ENCODE measurements at places on chromosomes 4 and X.

- no peak for DNase-seq
Measured at GRCh38 chrX:136204571-136204970, 46.6 kb downstream of the MAP7D3 start.

GRCh38 chr4:88320780-88321373, 36.5 kb upstream of the PPM1K start:
- DNase-seq: no peak

DNA sequence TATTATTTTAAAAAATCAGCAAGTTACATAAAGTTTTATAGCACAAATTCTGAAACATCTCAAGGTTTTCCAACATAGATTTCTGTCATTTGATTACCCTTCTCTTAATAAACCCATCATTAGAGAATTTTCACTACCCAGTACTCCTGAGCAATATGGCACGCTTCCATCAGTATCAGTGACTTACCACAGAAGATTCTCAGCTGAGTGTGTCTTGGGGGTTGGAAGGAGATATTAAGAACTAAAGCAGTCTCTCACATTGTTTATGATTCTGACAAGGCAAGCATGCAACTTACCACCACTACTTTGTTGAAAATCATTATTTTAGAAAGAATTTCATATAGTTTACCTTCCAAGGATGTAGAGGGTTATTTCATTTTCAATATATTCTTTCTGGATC, 67.7 kb downstream of the INPP4B start:
- DNase-seq: no peak

DNA sequence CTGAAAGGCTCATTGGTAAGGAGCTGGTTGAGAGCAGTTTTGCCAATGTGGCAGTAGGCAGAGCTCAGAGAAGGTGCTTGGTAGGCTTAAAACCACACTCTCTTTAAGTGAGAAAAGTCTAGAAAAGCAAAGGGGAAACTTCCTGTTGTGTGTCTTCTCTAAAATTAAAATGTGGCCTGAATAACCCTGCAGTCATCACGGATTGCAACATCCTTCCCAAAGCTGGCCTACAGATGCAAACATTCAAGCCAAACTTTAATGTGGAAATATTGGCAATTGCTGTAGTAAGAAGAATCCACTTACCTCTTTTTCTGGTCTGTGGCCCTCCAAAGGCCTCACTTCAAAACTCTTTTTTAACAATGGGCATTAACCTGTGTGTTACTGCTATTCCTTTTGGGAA, 348.5 kb downstream of the OPHN1 start:
- peak; percentile 33 for DNase-seq

DNA sequence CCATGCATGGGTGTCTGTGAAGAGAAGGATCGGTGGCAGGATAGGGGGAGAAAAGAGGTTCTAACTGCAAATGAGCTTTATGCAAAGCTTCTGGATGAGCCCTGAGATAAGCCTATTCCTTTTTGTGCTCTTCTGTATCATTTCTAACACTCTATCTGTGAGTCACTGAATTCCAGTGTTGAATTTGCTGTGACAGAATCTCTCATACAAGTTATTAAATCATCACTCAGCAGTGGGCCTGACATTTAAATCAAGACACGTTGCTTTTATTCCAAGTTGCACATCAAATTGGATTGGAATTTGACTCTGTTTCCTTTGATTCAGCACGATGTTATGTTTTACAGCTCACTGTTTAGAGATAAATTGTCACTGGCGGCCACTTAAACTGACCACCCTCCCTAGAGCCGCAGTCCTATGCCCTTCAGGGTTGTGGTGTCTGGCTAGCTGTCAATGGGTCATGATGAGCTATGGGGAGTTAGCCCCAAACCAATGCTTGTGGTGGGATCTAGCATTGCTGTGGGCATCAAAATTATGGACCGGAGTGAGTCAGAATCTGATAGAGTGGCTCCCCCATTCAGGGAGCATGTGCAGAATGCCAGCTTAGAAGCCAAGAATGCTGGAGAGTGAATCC, 42.7 kb downstream of the LHFPL1 start:
- DNase-seq: no peak

DNA sequence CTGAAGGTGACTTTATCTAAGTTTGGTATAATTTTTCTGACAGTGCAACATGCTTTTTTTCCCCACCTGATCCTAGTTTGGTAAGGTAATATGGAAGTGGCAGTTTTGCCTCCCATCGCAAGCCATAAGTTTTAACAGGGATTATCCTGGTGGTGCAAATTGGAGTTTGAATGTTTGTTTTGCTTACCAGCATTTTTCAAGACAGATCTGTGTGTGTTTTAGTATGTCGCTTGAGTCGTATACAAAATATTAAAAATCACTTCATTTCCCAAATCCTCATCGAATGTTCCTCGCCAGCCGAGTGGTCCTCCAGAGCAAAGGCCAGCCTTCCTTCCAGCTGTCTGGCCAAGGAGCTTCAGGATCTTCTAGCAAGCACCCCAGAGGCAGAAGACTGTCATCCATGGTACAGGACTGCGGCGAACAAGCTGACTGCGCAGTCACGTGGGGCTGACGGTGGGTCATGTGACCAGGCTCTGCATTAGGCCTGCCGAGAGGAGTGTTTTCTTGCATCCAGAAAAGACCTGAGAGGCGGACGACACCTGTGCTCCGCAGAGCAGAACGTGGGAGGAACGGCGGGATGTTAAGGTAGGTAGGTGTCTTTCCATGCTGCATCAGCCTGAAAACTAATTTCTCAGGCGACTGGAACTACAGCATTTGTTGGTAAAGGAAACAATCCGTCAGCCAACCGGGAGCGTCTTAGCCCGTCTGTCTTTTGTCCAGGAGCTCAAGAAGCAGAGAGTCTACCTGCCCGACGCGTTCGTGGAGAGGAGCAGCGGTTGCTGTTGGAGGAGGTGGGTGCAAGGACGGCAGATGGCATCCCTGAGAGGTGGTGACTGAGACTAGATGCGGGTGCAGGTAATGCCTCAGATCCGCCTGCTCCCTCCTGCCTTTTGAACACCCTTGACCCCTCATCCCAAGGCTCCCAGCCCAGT, at the start of gene GPRASP3:
Gene GPRASP3, plus strand, starts transcription at position 507 of the 932 bp plus-strand sequence. CDS start 28,253 bp downstream, outside the sequence.
- peak; percentile 79 for DNase-seq

DNA sequence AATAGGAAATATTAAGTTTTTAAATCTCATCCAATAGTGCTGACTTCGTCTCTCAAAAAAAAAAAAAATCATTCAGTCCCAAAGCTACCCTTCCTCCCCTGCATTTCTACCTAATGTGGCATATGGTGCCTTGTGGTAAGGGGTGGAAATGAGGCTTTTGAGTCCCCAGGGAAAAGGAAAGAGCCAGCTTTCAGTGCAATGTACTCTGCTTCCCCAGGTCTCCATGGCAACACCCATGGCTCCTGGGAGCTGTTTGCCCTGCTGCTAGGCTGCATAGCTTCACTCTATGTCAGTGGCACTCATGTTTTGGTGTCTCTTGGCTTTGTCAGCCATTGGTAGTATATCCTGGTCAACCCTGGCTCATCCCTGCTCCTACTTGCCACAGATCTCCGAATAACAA, 175.9 kb downstream of the SLC39A8 start:
- no peak for DNase-seq
